HuH-7 (cell line): ENCODE measurements at places on chromosomes 11 and 22.
A peak's percentile ranks its signal among the peaks of the same experiment; 100 is the strongest.

DNA sequence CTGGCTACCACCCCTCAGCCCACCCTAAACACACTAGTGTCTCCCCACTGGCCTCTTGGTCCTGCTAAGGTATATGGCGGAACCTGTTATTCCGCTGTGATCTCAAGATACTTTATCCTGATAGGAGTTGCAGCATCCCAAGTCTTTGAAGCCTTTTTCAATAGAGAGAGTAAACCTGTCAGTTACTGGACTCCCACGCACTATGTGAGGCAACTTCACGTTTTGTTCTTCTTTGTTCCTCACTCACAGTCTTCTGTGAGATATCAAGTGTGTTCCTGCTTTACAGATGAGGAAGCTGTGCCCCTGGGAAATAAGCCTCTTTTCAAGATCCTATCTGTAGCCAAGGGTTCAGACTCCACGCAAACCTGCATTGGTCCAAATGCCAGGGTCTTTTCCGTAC is 127.8 kb downstream of the MYO18B start:
- DNase-seq, result no peak

- DNase-seq, result no peak
Measured at GRCh38 chr11:65891219-65892136, 1.0 kb downstream of the CCDC85B start.

DNA sequence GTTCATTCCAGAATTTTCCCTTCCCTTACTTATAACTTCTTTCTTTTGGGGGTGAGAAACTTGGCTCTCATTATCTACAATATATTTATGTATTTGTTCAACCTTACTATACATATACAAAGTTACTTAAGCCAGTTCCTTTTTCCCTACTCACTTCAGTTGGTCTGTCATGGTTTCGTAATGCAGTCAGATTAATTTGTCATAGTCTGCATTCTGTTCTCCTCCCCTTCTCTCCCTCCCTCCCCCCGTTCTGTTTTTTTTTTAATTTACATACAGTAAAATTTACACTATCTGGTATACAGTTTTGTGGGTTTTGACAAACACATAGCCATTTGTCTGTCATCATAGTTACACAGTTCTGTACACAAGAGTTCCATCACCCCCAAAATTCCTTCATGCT is 71.8 kb upstream of the ADORA2A start:
- DNase-seq, result no peak

GRCh38 chr22:32219026-32219425 is 14.2 kb upstream of the RFPL2 start:
- no peak for DNase-seq

DNA sequence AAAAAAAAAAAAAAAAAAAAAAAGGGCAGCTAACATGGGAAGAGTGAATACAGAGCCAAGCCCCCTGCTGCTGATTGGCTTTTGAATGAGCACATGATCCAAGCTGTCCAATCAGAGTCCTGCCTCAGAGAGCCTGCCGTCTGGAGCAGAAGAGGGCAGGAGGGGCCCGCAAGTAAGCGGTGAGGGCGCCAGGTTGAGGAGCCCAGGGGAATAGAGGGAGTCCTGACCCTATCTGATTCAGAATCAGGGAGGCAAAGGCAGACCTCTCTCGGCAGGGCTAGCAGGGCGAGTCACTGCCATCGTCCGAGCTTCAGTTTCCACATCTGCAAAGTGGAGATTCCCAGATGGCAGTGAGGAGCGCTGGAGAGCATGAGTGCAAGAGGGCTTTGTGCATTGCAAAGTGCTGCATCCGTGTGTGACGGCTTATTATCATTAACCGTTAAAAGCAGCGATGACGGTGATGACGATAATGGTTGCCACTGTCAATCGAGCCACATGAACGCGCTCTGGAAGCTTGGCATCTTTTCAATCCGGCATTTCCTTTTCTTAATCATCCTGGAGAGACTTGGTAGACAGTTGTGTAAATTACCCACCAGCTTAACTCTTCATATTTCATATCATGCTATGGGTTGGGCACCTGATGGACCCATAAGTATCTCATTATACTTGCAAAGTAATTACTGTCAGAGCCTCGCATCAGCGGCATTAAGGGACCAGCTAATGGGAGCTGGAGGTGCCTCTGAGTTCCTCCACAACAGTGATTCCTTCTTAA is 68.6 kb upstream of the ATXN10 start:
- DNase-seq, result no peak

DNA sequence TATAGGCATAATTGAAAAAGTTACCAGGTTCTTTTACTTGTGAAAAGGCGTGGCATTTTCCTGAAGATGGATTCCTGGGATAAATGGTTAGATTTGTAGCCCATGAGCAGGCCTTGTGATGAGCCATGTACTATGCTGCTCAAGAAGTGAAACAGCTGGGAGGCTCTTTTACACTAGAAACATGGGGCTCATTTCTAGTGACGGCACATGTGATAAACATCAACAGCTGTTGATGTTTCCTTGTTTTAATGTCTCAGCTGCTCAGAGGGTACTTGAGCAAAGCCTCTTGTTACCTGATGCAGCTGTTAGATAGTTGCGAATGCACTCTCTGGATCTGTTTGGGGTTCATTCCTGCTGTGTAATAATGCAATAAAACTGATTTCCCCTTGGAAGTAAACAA is 396.8 kb downstream of the GUCY1A2 start:
- DNase-seq, result no peak

- no peak for DNase-seq
Measured at GRCh38 chr11:123055191-123055901, 6.6 kb downstream of the HSPA8 start.

DNA sequence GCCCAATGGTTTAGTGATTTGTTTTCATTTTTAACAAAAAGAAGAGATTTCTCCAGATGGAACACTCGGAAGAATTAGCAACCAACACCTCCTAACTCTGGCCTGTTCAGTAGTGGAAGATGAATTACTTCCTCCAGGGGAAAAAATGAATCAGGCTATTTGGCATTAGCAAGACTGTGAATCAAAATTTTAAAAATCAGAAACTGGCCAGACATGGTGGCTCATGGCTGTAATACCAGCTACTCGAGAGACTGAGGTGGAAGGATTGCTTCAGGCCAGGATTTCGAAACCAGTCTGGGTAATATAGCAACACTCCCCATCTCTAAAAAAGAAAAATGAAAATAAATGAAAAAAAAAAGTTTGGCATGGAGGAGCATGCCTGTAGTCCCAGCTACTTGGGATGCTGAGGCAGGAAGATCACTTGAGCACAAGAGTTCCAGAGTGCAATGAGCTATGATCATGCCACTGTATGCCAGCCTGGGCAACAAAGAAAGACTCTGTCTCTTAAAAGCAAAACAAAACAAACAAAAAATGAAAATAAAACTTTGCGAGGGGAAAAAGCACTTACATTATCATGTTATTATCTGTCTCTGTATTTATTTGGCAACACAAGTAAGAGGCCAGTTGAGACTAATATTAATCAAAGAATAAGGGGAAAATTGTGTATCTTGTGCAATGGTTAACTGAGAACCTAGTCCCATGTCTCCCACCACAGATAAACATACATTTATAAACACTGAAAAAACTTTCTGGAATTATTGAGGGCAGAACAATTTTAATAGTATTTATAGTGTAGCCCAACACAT is 796.3 kb upstream of the ANO3 start:
- no peak for DNase-seq

GRCh38 chr22:17990147-17990546 is 34.2 kb downstream of the MICAL3 start:
- DNase-seq, result no peak

DNA sequence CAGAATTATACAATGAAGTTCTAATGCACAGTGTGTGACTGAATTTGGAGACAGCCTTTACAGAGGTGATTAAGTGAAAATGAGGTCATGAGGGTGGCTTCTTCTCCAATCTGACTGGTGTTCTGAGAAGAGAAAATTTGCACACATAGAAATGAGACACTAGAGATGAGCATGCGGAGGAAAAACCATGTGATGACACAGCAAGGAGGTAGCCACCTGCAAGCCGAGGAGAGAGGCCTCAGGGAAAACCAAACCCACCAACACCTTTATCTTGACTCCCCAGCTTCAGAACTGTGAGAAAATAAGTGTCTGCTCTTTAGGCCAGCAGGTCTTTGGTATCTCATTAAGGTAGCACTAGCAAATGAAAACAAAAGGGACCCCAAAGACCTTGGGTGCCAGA is 93.2 kb downstream of the GGTLC2 start:
- no peak for DNase-seq

DNA sequence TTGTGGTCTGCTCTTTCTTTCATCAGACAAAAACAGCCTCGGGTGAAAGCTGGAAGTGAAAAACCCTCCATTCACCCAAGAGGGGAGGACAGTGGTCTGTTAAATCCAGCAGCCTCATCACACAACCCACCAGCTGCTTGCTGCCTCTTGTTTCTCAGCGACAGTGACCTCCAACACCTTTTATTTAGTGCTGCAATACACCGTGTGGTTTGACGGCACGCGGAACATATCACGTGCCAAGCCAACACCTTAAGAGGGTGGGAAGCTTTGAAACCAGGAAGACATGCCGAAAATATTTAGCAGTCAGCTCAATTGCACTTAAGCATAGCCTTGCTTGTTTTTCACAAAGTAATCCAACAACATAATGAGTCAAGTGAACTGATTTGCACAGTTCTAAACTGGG is 39.8 kb upstream of the POGLUT3 start:
- DNase-seq, result no peak

DNA sequence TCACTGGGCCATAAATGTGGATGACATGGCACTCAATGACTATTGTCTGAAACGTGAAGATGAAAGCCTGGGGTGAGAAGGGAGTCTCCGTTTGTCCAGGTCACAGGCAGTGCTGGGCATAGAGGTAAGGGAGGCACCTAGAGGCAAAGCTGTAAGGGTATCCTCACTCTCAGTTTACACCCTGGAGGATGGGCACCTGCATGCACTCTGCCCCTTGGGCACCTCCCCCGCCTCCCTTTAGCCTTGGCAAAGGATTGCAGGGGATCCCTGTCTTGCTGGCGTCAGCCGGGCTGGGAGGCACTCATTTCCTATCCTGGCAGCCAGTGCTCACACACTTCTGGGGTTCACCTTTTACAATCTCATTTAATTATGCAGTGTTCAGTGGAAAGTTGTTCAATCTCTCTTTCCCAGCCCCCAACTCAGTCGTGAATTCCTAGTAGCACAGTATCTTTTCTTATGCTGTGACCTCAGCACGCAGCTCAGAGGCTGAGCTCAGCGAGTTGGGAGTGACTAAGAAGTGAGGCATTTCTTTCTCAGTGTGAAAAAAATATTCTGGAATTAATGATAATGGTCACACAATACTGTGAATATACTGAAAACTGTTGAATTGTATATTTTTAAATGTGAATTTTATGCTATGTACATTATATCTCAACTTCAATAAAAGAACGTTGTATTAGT is 866.6 kb downstream of the BRD1 start:
- no peak for DNase-seq

DNA sequence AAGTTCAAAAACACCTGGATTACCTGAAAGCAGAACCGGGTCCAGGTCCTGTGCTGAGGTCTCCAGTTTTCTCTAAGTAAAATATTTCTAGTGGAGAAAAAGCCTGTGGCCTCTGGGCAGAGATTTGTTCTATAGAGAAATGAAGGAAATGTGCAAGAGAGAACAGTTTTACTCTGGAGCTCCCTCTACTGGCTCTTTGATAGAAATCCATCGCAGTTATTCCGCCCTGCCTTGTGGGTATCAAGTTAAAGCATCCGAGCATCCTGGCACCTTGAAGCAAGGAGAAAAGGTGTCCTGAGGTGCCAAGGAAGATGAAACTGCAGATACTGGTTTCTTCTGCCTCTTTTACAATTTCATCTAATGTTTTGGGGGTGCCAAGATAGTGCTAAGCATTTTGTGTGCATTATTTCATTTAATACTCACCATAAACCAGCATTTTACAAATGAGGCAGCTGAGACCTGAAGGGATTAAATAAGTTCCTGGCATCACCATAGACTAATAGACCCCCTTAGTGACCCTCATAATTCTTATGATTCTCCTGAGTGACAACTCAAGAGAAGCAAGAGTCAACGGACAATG is 113.1 kb upstream of the HSD17B12 start:
- peak; percentile 60 for DNase-seq

DNA sequence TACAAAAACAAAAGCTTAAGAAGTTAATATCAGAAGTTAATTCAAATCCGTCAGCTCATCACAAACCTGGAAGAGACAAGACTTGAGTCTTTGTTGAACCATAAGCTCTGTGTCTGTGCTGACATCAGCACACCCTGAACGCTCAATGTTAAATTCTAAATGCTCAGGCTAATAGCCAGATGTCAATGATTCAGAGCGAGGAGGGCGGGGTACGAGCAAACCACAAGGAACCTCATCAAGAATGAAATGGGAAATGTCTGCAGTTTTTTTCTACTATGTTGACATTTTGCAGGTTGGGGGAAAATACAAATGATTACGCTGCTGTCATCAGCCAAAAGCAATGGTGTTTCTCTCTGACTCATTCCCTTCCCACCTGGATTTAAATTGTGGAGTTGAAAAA is 1057.2 kb downstream of the NTM start:
- no peak for DNase-seq

- DNase-seq, result no peak
Measured at GRCh38 chr11:57536947-57537619, at the start of gene SMTNL1. Gene SMTNL1 (plus strand): TSS chr11:57537595. CDS start chr11:57542643, 5,048 bp downstream.

DNA sequence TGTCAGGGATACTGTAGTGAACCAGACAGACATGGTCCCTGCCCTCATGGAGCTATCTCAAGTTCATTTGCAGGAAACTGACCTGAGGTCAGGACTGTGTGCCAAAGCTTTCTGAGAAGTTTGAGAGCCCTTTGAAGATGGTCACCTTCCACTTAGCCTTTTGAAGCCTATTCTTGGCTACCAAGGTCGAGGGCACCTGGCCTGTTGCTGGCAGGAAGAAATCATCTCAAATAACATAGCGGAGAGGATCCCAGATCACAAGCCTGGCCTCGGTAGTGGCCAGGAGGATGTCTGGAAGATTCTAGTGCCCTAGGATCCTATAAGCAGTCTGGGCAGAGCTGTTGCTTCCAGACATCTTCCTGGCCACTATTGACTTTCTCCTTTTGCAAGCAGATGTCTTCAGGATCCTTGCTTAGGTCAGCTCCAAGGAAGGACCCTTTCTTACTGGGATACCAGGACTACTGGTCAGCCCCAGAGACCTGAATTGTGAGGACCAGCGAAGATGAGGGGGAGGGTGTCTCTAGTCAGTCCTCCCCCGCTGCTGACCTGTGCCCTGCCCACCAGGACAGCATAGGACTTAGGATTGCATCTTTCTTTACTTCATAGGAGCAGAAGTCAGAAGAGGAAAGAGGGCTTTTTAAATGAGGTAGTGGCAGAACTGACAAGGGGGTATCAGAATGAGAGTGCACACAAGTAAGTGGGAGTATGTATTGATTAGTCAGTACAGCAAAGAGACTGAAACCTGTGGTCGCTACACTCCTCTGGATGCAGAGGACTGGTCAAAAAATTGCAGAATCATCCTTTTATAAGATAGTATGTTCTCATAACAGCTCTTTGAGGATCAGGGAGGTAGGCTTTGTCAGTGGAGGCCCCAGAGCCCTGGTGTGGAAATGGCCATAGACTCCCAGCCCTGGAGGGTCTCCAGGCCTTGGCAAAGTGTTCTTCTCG is 94.8 kb downstream of the TEAD1 start:
- DNase-seq, result no peak
